Chondrocyte (in vitro differentiated cells): ENCODE measurements at places on chromosomes 7 and 10. TPM values are rescaled to one million over a fixed set of nuclear protein-coding genes. Genes with fewer than 3 reads are reported as not detected.

Gene SEMA3A
- total RNA-seq, result 0.36 to 0.87 TPM (median 0.65 TPM) in 3 replicates

DNA sequence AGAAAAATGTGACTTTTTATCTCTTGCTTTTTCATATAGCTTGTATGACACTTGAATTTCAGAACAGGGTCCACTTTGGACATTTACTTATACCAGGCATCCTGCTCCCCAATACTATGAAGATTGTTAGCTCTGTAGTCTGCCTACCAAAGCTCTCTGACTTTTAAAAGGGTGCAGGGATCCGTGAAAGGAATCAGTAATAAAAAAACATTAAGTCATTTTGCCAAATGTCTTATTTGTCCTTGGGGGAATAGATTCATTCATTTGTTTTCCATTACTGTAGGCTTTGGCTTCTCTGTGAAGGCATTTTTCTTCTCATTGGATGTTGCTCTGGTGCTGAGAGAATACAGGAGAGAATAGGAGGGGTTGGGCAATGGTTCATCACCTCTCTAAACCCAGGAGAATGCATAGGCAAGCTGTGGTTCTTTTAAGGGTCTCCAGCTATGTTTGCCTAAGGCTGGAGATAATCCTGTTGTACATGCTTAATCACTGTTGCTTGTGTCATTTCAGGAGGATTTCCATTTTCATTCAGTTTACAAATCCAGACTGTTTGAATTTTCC, 103.5 kb downstream of the SRI start:
- DNase-seq, result no peak

GRCh38 chr10:118036281-118036875, 10.4 kb downstream of the RAB11FIP2 start:
- DNase-seq, result no peak

Gene UBTD1
- total RNA-seq, result 29.3 to 38.2 TPM (median 38.2 TPM) in 3 replicates

Gene PRLHR
- total RNA-seq, result not detected in 3 replicates

DNA sequence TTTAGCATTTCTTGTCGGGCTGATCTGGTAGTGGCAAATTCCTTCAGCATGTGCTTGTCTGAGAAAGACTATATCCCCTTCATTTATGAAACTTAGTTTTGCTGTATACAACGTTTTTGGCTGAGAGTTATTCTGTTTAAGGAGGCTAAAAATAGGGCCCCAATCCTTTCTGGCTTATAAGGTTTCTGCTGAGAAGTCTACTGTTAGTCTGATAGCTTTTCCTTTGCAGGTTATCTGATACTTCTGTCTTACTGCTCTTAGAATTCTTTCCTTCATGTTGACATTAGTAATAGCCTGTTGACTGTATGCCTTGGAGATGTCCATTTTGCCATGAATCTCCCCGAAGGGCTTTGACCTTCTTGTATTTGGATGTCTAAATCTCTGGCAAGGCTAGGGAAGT, 9.9 kb downstream of the CASP7 start:
- DNase-seq, result no peak

Gene CNNM2
- 15.3 to 36.8 TPM (median 33.0 TPM) in 3 replicates for total RNA-seq

DNA sequence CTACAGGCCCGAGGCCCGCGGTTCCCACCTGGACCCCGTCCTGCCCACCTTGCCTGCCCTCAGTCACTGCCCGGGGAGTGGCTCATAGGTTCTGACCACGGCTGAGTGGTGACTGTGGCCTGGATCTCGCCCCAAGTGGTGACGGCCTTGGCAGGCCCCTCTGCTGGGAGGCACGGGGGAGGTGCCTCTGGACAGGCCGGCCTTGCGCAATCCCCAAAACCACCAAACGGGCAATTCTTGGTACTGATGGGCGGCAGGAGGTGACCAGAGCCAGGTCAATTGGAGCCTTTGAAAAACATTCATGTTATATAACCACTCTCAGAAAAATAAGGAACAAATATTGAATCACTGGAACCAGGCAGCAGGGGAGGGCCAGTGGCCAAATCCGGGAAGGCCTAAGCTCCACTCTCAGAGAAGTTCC, 83.4 kb downstream of the PRKAG2 start:
- peak; percentile 87 for DNase-seq

Gene GOT1
- 18.3 to 38.9 TPM (median 34.2 TPM) in 3 replicates for total RNA-seq

- DNase-seq, result no peak
Observed at GRCh38 chr10:64261092-64261491, 739.9 kb downstream of the REEP3 start.

GRCh38 chr10:100359529-100360150, 12.6 kb downstream of the SCD start:
- DNase-seq, result no peak

- DNase-seq, result no peak
Observed at GRCh38 chr7:12431886-12432556, 28.4 kb upstream of the VWDE start.
